ENCODE measurements at places on chromosomes 1 and 21.

DNA sequence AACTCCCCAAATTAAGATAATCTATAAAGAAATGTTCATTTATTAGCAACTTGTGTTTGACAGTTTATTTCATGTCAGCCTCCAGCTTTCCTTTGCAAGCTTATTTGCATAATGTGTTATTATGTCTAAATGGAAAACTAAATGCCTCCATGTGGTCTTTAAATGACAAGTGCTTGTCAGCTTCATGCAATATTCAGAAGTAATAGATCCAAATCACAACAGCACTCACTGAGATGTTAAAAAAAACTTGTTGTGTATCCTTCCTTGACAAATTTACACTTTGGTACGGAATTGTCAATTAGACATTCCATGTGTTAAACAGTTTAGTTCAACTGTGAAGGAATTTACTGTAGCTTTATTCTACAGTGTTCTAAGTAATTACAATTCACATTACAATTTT, 124.4 kb upstream of the PTBP2 start:
- no peak for DNase-seq

DNA sequence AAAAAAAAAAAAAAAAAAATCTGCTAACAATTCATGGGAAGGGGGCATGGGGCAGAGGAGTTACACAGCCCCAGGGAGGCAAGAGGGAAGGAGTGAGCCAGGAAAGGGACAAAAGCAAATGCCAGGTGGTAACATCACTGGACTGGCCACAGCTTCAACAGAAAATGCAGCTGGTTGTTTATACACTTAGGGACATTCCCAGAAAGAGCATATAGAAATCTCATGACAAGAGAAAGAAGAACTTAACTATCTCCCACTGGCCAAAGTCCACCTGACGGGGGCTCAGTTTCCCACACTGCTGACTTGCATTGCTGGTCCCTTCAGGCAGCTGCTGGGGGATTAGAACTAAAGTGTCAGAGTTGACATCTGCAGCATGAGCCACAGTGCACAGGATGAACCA, 14.8 kb downstream of the IL12RB2 start:
- no peak for DNase-seq

GRCh38 chr1:187928696-187929095, 1099.9 kb downstream of the PLA2G4A start:
- no peak for DNase-seq

GRCh38 chr1:161305867-161306519, 3.8 kb downstream of the MPZ start:
- peak; percentile 83 for DNase-seq

- DNase-seq, result no peak
Observed at GRCh38 chr1:53446051-53446450, 13.1 kb upstream of the DMRTB1 start.

GRCh38 chr1:209513226-209513625, 70.3 kb upstream of the CAMK1G start:
- no peak for DNase-seq

DNA sequence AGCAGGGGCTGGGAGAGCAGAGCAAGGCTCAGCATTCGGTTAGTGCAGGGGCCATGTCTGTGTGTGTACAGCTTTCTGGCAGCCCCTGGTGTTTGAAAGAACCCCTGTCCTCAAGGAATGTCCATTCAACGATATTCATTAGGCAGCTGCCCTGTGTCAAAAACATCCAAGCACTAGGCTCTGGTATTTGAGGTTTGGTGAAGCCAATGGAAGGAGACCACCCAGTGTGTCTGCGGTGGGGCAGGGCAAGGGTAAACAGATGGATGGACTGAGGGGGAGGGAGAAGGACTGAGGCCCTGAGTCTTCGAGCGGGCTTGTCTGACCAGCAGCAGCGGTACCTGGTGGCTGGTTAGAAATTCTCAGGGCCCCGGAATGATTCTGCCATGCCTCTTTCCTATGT, 155.6 kb upstream of the KLHDC7A start:
- DNase-seq, result no peak

- DNase-seq, result peak; percentile 46
Observed at GRCh38 chr1:160618763-160619274, 28.0 kb downstream of the SLAMF1 start.

DNA sequence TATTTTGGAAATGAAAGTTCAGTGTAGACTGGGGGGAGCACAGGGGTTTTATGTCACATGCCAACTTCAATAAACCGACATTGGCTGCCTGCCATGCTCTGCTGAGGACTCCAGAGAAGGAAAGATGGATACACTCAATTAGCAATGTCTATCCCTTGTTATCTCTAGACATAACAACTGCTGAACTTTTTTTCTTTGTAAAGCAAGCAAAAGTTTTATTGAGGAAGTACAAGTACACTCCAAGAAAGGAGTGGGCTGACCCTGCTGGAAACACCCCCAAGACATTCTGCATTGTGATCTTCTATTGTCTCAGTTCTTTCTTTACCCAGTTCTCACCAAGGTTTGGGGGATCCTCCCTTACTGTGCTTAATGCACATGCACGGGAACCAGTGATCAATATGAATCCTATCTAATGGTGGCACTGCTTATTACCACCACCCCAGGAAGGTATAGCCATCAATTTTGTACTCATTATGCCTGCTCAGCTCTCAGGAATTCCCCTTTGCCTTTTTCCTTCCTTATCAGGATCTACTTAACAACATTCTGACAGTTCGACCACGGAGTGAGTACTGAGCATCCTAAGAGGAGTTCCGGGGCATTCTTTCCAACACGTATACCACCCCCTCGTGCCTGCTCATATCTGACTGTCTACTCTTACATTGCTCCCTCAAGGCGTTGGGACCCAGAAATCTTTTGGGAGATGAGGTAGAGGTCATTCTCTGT, 28.7 kb downstream of the SYNJ1 start:
- no peak for DNase-seq

DNA sequence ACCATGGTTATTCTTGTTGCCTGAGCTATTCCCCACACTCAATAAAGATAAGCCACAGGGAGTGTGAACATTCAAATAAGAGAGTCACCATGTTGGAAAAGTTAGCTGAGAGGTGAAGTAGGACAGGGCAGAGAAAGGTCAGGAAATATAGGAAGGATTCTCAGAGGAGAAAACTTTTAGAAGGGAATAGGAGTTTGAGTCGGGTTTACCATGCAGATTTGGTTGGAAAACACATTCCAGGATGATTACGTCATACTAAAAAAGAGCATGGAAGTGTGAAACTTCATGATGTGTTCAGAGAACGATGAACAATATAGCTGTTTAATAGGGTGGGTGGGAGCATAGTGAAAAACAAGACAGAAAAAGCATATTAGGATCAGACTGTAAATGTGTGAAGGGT, 1125.3 kb upstream of the ADGRL2 start:
- no peak for DNase-seq

- no peak for DNase-seq
Observed at GRCh38 chr1:156899956-156900718, 6.6 kb downstream of the PEAR1 start.

DNA sequence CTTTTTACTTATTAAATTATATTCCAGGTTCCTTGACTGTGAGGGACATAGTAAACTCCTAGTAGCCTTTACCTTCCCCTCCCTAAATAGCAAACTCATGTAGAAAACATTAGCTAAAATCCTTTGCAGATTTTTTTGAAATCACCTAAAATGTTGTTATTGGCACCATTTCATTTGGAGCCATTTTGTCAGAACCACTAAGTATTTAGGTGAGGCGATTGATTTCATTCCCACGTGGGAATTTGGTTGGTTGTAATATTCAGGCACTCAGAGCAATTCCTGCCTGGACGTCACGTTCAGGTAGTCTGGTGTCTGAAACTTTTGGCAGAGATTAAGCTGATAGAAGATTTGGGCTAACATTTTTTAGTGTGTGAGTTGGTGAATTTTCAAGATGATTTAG, 84.3 kb downstream of the CAMTA1 start:
- DNase-seq, result no peak

- DNase-seq, result no peak
Observed at GRCh38 chr1:167465018-167465417, 53.3 kb downstream of the CD247 start.
